K562 (cell line): ENCODE measurements at places on chromosomes 12 and 14. TPM values are rescaled to one million over a fixed set of nuclear protein-coding genes. Genes with fewer than 3 reads are reported as not detected.
A peak's percentile ranks its signal among the peaks of the same experiment; 100 is the strongest.

Gene RPL10L
- not detected in 2 replicates for total RNA-seq

DNA sequence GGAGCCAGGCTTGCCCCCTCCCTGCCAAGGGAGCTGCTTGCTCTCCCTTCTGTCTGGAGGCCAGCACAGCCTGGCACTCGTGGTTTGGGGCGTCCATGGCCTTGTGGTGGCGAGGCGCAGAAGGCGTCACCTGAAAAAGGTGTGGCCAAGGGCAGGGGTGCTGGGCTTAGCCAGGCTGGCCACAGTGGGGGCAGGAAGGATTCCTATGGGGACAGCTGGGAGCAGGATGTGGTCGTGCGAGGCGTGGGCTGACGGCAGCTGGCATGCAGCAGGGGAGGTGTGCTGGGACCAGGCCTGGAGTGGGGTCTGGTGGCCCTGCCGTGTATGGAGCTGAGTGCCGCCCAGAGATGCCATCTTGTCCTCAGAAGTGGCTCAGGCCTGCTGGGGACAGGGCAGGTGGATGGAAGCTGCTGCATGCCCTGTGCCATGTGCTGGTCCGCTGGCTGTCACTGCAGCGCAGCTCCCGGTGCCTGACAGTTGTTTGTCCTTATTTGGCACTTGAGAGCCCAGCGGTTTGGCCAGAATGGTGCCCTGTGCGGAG is 30.0 kb downstream of the SH2B3 start:
- H3K27me3 ChIP-seq, result no peaks in the 10 kb centered on the region
- no peak overlapping the region for H3K27ac ChIP-seq
- peaks cover 70% of the 10 kb centered on the region; the same call in 2 of the 3 replicates for H3K36me3 ChIP-seq
- no peak overlapping the region for H3K4me3 ChIP-seq
- peaks cover 40% of the 10 kb centered on the region for H3K4me1 ChIP-seq

- H3K36me3 ChIP-seq, result no peaks in the 10 kb centered on the region
- H3K4me3 ChIP-seq, result no peak overlapping the region
- no peaks in the 10 kb centered on the region for H3K4me1 ChIP-seq
- no peak overlapping the region for H3K27ac ChIP-seq
Measured at GRCh38 chr14:104357689-104358527, 219.5 kb downstream of the KIF26A start.

Gene KLRC4
- not detected in 2 replicates for total RNA-seq

DNA sequence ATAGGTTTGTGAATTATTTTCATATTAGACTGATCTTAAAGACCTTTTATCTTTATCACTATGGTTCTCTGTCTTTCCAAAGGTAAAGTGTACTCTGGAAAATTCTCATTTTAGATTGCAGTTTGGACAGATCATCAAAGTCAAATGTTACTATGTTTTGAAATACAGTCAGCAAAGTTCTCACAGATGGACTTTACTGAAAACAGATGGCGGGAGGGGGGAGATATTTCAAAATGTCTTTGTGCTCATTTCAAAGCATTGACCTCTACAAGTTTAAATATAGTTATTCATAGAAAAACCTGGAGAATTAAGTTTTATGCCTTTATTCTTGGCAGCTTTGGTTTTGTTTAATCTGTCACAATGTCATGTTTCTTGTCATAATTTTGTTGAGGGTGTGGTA is 51.8 kb upstream of the LRTM2 start:
- H3K4me1 ChIP-seq, result no peaks in the 10 kb centered on the region
- no peak overlapping the region for H3K4me3 ChIP-seq
- H3K27me3 ChIP-seq, result no peaks in the 10 kb centered on the region
- H3K36me3 ChIP-seq, result peaks cover 40% of the 10 kb centered on the region
- no peak overlapping the region for H3K27ac ChIP-seq

DNA sequence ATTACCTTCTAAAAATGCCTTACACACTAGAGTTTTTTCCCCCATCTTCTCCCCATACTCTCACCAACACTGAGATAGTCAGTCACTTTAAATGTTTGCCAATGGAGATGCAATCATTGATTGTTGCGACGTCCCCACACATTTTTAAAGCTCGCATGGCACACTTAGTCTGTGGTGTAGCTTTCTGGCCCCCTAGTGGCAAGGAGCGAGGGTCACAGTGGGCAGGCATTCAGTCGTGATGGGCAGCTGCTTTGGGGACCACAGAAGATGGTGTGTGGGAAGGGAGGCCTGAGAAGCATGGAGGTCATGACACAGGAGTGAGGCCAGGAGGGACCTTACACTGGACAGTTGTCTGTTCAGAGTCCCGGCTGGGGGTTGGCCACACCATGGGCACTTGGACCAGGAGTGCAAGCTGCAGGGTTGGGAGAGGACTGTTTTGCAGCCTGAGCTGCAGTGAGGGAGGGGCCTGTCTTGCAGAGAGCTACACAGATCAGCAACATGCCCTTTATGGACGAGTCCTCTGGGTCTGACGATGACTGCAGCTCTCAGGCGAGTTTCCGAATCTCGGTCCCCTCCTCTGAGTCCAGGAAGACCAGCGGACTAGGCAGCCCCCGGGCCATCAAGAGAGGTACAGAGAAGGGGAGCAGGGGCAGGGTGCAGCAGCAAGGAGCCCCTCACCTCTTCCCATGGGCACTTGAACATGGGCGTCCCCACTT is 28.6 kb downstream of the PIGH start:
- peak; percentile 64 for DNase-seq
- H3K4me3 ChIP-seq, result no peak overlapping the region
- no peak overlapping the region for H3K27ac ChIP-seq
- no peaks in the 10 kb centered on the region for H3K36me3 ChIP-seq

- H3K4me3 ChIP-seq, result no peak overlapping the region
- no peak for DNase-seq
Measured at GRCh38 chr14:29235991-29236390, 469.4 kb downstream of the FOXG1 start.

DNA sequence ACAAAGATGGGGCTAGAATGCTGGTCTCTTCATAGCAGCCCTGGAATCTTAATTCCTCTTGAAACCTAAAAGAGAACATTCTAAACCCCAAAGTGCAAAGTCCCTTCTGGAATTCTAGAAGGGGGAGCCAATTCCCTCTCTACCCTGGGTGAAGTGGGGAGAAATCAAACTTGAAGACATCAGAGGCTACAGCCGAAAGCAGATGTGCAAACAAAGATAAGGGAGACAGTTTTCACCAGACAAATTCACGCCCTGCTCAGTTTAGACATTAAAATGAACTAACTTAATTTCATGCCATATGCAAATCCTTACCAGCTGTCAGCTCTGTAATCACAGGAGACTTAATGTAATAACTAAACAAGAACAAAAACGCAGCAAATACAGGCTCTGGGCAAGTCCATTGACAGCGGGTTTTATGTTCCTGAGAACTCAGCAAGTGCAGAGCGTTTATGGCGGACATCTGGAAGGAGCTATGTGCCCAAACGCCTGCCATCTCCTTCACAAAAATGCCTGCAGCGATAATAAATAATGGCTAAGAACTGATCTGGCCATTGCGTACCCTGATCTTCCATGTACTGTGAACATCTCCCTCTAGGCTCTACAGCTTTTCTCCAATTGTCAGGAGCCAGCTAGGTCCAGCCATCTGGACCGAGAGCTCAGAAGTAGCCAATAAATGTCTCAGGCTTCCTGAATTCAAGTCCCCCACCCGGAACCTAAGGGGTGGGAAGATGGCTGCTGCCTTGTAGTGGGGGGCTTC is 19.1 kb upstream of the FICD start:
- H3K36me3 ChIP-seq, result no peaks in the 10 kb centered on the region
- no peaks in the 10 kb centered on the region for H3K4me1 ChIP-seq
- DNase-seq, result no peak
- H3K4me3 ChIP-seq, result no peak overlapping the region
- peaks cover 35% of the 10 kb centered on the region for H3K27me3 ChIP-seq

DNA sequence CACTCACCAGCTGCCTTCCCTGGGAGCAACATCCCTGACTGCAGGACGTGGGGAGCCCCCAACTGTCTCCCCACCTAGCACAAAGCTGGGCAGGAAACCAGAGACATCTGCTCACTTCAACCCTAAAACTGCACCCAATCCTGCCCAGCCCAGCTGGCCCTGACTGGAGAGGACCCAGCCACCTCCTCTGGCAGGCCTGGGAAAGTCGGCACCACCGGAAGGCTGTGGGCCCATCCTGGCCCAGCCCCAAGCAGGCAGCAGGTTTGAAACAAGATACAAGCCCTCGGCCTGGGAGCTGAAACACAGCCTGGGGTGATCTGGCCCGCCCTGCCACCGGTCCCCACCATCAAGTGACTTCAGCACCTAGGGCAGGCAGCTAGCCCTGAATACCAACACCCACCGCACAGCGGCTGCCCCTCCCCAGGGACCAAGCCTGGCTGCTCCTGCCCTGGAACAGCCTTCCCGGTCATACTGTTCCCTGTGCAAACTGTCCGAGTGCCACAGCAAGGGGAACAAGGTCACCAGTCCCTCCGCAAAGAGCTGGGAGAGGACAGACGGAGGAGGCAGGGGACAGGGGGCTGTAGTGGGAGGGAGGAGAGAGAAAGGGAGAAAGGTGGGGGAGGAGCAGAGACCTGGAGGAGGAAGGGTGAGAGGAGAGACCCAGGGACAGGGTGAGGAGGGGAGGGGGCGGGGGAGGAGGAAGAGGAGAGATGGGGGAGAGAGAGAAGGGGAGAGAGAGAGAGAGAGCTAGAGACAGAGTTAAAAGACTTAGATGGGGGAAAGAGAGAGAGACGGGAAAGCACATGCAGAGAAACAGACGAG is 115.7 kb downstream of the RFLNA start:
- no peaks in the 10 kb centered on the region for H3K27me3 ChIP-seq
- DNase-seq, result no peak
- H3K36me3 ChIP-seq, result peaks cover 16% of the 10 kb centered on the region; the same call in 2 of the 3 replicates
- no peak overlapping the region for H3K4me3 ChIP-seq
- no peak overlapping the region for H3K27ac ChIP-seq
- H3K4me1 ChIP-seq, result no peaks in the 10 kb centered on the region

GRCh38 chr12:128286970-128287369 is 20.0 kb downstream of the TMEM132C start:
- no peak overlapping the region for H3K4me3 ChIP-seq
- DNase-seq, result no peak
- no peaks in the 10 kb centered on the region for H3K4me1 ChIP-seq

GRCh38 chr12:26298785-26299621 is 103.6 kb downstream of the SSPN start:
- H3K4me3 ChIP-seq, result no peak overlapping the region
- peak overlapping the region; percentile 40; the same call in 1 of the 3 replicates for H3K27ac ChIP-seq
- no peaks in the 10 kb centered on the region for H3K36me3 ChIP-seq
- peak; percentile 21 for DNase-seq

- no peaks in the 10 kb centered on the region for H3K27me3 ChIP-seq
- no peak for DNase-seq
- H3K36me3 ChIP-seq, result peaks cover 23% of the 10 kb centered on the region; the same call in 2 of the 3 replicates
- H3K4me3 ChIP-seq, result no peak overlapping the region
- H3K4me1 ChIP-seq, result no peaks in the 10 kb centered on the region
Measured at GRCh38 chr14:105250986-105251385, 2.7 kb downstream of the BTBD6 start.

DNA sequence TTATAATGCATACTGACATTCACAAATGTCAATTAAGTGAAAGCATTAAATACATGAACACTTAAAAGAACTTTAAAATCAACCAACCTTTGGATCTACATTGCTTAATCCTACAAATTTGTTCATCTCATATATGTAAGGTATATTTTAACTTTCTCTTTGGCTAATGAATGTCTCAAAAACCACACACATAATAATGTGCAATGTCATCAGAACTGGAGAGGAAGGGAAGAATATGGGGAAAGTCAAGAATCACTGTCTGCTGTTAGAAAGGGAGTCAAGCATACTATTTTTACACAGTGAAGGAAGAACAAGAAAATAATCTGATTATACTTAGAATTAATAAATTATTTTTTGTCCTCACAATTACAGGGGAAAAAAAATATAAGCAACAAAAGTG is 4.9 kb downstream of the GMFB start:
- peaks cover 35% of the 10 kb centered on the region; the same call in 2 of the 3 replicates for H3K36me3 ChIP-seq
- no peak for DNase-seq

GRCh38 chr14:21069388-21070082 is 569 bp upstream of the ARHGEF40 start:
- H3K4me1 ChIP-seq, result peaks cover 40% of the 10 kb centered on the region
- no peaks in the 10 kb centered on the region for H3K27me3 ChIP-seq
- DNase-seq, result no peak

Gene CACNB3
- 1.8 and 3.6 TPM in 2 replicates for total RNA-seq

- no peak overlapping the region for H3K27ac ChIP-seq
- DNase-seq, result no peak
- no peak overlapping the region for H3K4me3 ChIP-seq
Measured at GRCh38 chr14:98309591-98309990, 962.4 kb downstream of the BCL11B start.
